ENCODE measurements at places on chromosomes 4 and X.

GRCh38 chr4:85598936-85599335 lies 124.0 kb downstream of the ARHGAP24 start:
- no peak for DNase-seq

GRCh38 chrX:130216320-130216719 lies 44.6 kb downstream of the RAB33A start:
- no peak for DNase-seq

DNA sequence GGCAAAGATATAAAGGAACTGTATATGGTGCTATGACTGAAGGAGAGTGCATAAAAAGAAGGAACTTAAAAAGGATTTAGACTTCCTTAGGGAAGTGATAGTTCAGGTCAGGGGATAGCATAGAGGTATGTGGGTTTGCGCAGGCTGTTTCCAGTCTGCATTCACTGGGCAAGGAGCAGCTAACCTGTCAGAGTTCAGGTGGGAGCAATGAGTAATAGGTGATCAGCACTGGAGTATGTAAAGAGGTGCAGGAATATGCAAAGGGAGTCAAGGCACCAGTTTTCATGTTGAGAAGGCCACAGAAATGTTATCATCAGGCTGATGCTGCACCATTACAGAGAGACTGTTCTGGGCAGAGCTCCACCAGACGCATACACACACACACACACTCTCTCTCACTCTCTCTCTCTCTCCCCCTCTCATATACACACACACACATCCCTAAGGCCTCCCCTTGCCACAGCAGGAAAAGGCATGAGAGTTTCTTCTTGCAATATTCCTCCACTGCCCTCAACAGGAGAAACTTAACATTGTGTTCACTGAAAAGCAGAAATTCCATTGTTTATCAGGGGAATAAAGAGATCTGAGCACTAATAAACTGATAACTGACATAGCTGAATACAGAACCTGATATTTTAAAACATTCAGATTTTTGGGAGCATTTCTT lies 256.4 kb upstream of the GRID2 start:
- no peak for DNase-seq

GRCh38 chrX:141632124-141632523 lies 42.6 kb downstream of the SPANXA2 start:
- DNase-seq: no peak

GRCh38 chrX:16851421-16851820 lies 18.7 kb downstream of the RBBP7 start:
- DNase-seq: no peak

GRCh38 chr4:95510145-95510544 lies 38.6 kb downstream of the UNC5C start:
- DNase-seq: peak; percentile 2

DNA sequence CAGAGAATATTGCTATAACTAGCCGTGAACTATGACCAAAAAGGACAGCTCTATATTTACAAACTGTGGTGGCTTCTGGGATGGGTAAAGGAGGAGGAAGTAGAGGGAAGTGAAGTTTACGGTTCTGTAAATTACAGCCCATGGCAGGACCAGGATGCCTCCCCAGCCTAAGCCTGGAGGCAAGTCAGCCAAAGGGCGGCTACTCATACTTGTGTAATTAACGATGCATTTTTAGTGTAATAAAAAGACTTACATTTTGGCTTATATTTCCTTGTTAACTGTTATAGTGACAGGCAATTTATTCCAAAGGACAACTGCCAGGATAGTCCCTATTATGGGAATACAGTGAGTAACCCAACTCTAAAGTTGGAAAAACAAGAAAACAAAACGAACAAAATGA lies 139.9 kb upstream of the OTUD4 start:
- DNase-seq: no peak

GRCh38 chr4:77251751-77252150 lies 94.7 kb downstream of the CCNG2 start:
- DNase-seq: no peak

DNA sequence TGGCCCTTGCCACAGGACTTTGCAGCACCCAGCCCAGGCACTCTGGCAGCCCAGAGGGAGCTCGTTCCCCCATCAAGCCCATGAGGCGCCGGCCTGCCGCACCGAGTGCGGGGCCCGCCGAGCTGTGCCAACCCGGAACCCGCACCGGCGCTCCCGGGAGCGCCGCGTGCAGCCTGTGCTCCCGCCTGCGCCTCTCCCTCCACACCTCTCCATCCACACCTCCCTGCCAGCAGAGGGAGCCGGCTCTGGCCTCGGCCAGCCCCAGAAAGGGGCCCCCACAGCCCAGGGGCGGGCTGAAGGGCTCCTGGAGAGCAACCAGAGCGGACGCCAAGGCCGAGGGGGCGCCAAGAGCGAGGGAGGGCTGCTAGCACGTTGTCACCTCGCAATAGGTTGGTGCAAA lies 268.8 kb downstream of the MID1IP1 start:
- DNase-seq: no peak

DNA sequence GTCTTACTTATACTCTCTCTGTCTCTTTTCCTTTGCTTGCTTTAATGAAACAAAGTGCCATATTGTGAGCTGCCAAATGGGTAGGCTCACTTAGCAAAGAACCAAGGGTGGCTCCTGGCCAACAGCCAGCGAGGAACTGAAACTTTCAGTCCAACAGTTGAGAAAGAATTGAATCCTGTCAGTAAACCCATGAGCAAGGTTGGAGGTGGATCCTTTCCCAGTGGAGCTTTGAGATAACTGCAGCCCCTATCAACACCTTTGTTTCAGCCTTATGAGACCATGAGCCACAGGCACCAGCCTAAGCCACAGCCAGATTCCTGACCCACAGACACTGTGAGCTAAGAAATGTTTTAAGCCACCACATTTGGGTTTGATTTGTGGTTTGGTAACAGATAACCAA lies 362.2 kb downstream of the PDGFC start:
- no peak for DNase-seq

- DNase-seq: no peak
Observed at GRCh38 chr4:8919651-8920288, 48.1 kb upstream of the HMX1 start.

GRCh38 chr4:23921447-23921845 lies 31.6 kb upstream of the PPARGC1A start:
- DNase-seq: no peak

- DNase-seq: no peak
Observed at GRCh38 chr4:128658214-128658631, 151.3 kb upstream of the JADE1 start.

- no peak for DNase-seq
Observed at GRCh38 chrX:13022926-13023325, 21.5 kb downstream of the FAM9C start.

DNA sequence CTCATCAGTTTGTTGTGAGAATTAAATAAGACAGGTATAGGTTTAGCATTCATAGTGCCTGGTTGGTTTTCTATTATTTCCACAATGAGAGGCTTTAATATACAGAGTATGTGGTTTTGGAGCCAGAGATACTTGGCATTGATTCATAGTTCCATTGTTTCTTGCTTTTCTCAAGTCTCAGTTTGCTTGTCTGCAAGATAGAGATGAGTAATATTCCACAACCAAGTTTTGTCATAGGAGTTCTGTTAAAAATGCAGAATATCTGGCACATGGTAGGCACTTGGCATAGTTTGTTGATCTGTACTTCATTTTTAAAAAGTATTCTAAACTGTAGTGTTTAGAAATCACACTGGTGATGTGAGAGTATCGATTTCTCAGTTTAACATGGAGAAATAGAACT lies 37.5 kb upstream of the EDA2R start:
- no peak for DNase-seq

GRCh38 chr4:13891544-13891939 lies 264.0 kb upstream of the BOD1L1 start:
- no peak for DNase-seq

DNA sequence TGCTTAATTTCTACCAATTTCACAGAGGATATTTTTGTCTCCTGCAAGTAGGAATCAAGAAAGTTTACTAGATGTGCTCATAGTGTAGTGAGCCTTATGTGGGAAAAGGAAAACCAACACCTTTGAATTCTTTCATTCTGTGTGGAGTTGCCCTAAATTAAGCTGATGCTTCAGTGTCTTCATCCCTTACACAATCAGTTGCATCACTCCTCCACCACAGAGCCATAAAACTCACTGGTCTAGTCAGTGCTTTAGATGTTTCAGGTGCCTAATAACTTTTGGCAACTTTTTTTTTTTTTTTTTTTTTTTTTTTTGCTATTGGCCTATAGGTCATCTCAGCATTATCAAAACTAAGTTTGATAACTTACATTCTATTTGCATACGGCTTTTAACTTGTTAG lies 41.5 kb downstream of the HHIP start:
- DNase-seq: no peak

DNA sequence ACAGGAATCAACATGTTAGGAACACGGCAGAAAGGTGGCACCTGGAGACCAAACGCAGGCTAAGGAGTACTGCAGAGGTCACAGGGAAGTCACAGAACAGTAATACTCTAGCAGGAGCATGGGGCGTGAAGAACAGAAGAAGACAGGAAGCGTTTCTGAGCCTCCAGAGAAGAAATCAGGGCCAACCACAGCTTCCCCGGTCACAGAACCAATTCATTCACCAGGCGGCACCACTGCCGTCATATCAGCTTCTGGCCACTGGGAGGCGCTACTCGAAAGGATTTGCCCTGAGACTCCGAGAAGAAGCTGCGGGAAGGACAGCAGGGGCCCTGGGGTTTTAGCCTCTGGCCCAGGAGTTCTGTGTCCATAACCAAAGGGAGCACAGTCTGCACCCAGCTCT lies 78.0 kb upstream of the DRD5 start:
- peak; percentile 26 for DNase-seq

- no peak for DNase-seq
Observed at GRCh38 chr4:7227008-7227407, 34.7 kb downstream of the SORCS2 start.

Data from AML-193 (cell line).